Activated T-cell treated with anti-CD3 and anti-CD28 coated beads, Interleukin-2, amount 50 U/mL, for 48 hours (primary cell): ENCODE measurements at places on chromosomes 7 and 10.

- DNase-seq, result no peak
These were observed 194.9 kb downstream of the SUGCT start for GRCh38 chr7:40329601-40330153.

- DNase-seq, result no peak
These were observed 215.3 kb downstream of the SUGCT start for GRCh38 chr7:40350100-40350499.

DNA sequence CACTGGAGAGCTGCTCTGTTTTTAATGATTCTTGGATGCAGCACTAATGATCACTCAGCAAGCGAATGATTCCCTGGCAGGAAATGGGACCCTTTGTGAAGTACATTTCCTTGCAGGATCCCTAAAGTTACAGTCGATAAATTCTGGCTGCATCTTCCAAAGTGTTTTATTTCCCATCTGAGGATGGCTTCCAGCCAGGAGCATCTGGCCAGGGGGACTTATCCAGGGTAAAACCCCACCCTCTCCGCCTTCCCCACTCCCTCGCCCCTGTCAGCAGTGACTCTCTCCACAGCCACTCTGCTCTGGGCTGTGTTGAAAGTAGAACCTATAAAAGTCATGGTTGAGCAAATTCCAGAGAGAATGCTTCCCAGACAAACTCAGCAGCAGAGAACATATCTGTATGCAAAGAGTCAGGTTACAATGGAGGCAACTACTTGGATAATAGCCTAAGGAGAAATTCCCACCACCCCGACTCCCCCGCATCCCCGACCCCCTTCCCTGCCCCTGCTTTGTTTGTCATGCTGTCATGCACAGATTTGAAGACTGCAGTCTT, 111.0 kb upstream of the ANLN start:
- DNase-seq, result no peak

- DNase-seq, result no peak
These were observed 2.5 kb downstream of the SH3PXD2A start for GRCh38 chr10:103852856-103853255.

GRCh38 chr7:52695973-52696595, 339.3 kb upstream of the POM121L12 start:
- DNase-seq, result no peak

GRCh38 chr10:56139405-56139804, 221.7 kb downstream of the ZWINT start:
- no peak for DNase-seq

- no peak for DNase-seq
These were observed 421.1 kb downstream of the DNAJB6 start for GRCh38 chr7:157757776-157758467.

DNA sequence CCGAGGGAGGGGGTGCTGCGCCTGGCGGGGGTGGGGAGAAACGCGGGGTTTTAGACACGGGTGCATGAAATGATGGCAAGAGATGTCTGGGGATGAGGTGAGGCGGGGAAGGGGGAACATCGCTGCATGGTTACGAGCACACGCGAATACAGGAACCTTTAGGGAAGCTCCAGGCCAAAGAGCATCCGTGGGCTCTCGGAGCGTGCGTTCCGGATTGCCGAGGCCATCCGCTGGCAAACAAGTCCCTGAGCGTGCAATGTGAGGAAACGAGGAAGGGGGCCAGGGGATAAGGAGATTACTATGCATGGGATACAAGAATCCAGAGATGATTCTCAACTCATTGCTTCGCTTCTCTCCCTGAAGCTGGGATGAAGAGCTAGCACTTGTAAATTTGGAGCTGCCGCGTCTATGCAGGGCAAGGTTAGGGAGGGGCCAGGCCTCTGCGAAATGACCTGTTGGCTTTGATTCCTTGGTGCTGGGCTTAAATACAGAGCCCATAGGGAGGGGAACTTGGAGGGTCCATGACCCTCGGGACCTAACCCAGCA, 520 bp upstream of the WNT2 start:
- DNase-seq, result no peak

- DNase-seq, result no peak
These were observed 807.4 kb downstream of the TNS3 start for GRCh38 chr7:46774515-46774914.

DNA sequence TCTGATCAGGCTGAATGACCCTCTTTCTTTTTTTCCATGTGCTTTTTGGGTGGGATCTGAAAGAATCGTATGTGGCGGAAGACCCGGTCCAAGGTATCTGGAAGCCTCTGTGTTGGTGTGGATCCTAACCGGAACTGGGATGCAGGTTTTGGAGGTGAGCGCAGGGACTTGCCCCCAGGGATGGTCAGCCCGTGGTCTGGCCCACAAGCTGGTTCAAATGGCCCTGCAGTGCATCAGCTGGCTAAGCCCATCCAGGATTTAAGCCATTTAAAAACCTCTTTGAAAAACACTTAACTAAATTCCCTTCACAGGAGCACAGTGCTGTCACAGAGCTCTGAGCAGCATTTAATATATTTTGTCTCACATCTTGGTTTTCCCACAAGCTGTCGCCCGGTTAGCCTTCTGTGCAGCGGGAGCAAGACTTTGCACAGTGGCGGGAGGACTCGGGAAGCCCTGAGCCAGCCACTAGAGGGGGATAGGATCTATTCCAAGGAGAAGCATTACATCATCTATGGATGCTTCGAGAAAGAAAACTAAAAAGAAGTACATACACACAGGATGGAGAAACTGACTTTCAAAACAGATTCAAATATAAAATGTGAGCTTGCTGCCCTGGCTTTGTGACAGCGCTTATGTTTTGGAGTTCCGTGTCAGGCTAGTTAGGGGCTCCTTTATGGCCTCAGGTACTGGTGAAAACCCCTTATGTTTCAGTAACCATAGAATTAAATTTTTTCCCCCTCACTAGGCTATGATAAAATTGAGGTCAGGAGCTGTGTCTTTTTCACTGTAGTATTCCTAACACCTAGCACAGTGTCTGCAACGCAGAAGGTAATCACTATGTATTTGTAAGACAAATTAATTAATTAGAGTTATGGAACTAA, 11.3 kb downstream of the CPA2 start:
- DNase-seq, result no peak

DNA sequence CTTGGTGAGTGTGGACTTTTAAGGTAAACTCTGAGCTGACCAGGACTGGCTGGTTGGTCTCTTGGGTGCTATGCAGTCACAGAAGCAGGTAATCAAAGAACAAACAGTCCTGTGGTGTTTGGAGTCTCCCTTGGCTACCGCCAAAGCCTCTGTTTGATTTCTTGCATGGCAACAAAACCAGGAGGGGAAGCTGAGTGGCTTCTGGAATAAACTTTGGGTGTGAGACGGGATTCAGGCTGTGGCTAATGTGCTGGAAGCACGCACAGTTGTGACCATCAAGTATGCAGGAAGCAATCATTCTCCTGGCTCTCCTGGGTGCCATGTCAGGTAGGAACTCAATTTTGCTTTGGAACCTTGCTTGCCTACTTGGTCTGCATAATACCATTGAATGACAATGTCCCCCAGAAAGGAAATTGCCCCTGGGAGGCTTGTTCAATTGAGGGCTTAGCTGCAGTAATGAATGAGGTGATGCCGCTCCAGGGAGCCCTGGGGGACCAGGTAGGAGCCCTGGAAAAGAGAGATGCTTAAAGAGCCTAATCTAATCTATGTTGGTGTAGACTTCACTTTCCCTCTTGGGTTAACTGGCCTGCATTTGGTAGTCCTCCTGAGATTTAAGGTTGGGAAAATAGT, at the start of gene CDHR3:
Gene CDHR3, plus strand, starts transcription at position 227 of the 630 bp plus-strand sequence. Its CDS starts 55 bp downstream, at position 282.
- no peak for DNase-seq

DNA sequence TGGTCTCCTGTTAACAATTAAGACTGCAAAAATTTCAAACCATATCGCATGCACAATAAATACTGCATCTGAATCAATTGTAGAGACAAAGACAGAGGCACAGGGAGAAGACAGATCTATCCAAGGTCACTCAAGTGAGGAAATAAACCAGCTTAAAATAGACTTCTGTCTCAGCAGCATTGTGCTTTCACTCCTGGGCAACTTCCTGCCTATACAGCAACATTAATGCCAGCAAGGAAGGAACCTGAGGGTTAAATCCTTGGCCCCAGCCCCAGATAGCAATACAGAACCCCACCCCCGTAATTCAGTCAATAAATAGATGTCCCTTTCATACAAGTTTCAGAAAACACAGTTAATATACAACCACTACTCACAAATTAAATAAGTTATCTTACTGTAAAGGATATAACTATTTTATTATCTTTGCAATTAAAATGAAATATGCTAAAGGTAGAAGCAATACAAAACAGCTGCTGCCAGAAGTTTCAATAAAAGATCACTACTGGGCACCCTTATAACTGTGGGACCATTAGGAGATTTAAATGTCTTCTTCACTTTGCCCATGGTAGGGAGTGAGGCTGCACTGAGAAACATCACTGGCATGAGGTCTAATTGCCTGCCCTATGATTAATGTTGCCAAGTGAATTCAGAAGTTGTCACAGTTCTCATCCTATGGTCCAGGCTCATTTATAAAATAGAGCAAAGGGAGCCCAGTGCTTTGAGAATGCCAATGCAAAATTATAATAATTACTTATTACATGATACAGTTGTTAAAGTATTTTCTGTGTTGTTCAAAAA, 49.4 kb downstream of the CAV1 start:
- no peak for DNase-seq

GRCh38 chr10:96863922-96864543, 31.9 kb downstream of the LCOR start:
- no peak for DNase-seq

DNA sequence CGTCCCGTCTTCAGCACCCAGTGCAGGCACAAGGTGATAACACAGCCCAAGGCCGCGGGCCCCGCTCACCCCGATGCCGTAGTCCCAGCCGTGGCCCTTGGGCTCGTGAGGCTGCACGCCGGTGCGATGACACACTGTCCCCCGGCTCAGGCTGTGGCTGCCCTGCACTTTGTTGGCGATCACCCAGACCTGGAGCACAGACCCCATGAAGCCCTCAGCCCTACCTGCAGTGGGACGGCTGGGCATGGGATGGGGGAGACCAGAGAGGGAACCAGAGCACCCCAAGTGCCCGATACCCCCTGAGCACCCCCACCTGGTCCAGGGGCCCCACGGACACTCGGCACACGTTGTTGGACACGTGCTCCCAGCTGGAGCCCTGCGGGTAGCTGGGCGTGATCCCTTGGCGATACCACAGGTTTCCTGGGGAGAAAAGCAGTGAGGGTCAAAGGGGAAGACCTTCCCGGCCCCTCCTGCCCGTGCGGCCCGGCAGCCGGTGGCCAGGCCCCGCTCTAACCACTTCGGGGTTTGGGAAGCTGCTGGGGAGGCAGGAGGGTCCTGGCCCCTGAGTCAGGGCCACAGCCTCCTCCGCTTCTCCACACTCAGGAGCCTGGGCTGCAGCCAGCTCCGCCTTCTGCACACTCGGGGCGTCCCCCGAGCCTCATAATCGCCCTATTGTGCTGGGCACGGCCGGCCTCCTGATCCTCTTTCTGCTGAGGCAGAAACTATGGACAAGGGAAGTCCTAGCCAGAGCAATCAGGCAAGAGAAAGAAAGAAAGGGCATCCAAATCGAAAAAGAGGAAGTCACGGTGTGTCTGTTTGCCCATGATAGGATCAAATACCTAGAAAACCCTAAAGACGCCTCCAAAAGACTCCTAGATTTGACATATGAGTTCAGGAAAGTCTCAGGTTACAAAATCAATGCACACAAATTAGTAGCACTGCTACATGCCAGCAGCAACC, 6.7 kb downstream of the BHLHA15 start:
- DNase-seq, result no peak

GRCh38 chr7:127705461-127705959, 53.5 kb downstream of the SND1 start:
- no peak for DNase-seq

DNA sequence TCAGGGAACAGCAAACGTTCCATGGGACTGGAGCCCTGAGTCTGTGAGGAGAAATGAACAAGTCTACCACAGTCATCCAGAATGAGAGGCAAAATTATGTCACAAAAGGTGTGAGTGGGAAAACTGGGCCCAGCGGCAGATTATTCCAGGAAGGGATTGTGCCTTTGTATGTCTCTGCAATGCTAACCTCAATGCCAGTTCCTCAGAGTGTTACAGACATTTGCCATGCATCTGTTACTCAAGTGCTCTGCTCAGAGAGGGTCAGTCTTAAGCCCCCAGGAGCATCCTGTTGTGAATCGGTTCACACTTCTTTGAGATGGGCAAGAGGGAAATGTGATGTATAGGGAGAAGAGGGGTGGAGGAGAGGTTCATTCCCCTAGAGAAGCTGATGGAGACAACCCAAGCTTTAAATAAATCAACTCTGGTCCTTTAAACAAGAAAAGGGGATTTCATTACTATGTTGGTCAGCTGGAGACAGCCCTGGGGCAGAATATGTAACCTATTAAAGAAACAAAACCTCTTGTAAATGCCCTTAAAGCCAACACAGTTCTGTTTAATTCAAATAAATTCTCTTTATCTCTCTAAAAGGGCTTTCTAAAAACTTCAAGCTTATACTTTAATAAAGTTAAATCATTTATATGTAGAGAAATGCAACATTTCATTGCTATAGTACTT, 85.9 kb upstream of the GRB10 start:
- no peak for DNase-seq

DNA sequence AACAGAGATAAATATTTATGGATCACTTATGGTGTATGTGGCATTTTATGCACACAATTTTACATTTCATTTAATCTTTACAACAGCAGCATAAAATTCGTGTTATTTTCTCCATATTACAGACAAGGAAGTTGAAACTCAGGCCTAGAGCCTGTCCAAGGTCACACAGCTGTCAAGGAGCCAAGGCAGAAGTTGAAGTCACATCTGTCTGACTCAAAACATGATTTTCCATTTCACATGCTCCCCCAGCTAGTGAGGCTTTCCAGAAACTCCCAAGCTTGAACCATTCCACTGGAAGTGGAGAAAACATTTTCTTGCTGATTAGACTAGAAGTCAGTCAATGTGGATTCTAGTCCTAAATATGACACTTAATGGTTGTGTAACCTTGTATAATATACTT, 110.5 kb downstream of the HECTD2 start:
- DNase-seq, result no peak

DNA sequence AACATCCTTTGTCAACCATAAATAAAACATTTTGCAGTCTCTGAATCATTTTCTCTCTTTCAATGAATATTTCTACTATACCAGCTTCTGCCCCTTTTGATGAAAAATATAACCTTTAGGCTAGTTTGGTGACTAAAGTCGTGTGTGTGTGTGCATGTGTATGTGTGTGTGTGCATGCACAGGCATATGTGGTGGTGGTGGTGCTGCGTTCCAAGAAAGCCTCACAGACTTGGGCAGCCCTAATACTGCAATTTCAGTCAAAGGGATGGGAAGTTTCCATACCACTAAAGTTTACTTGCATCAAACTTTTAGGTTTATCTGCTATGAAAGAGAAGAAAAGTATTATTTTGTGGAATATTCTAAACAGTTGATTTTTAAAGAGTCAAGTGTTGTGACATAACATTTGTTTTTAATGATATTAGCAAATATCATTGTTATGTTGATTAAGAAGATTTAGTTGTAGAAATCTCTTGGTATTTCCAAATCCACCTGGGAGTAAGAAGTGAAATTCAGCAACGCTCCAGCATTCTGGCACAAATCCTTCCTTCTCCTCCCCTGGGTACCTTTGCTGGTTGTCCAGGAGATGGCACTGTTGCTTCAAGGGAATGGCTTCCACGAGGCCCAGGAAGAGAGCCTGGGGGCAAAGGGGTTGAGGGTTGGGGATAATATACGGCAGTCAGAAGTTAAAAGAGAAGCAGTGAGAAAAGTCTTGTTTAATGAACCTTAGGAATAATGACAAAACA, 41.5 kb downstream of the ASB4 start:
- no peak for DNase-seq
